NCI-H1105 (cell line): ENCODE measurements at places on chromosomes 2 and 18.

GRCh38 chr2:177796011-177796410 lies 276.6 kb downstream of the PDE11A start:
- no peak for DNase-seq

DNA sequence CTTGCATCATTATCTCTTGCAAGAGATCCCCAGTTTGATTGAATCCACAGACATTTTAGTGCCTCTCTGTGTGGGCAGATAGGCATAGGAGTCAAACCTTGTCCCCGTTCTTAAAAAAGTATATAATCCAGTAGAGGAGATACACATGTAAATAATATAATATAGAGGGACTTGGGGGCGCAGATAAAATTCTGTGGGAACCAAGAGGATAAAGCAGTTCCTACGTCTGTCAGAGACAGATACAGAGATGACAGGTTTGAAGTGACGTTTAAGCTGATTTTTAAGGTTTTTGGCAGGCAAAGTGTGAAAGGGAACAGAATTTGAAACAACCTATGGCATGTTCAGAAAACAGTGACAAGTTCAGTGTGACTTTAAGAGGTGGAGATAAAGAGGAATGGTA lies 63.1 kb downstream of the CAB39 start:
- DNase-seq, result no peak

- DNase-seq, result peak; percentile 65
Measured at GRCh38 chr18:45920367-45920766, 46.8 kb downstream of the EPG5 start.

GRCh38 chr2:224925810-224926100 lies 116.5 kb downstream of the DOCK10 start:
- DNase-seq, result no peak

DNA sequence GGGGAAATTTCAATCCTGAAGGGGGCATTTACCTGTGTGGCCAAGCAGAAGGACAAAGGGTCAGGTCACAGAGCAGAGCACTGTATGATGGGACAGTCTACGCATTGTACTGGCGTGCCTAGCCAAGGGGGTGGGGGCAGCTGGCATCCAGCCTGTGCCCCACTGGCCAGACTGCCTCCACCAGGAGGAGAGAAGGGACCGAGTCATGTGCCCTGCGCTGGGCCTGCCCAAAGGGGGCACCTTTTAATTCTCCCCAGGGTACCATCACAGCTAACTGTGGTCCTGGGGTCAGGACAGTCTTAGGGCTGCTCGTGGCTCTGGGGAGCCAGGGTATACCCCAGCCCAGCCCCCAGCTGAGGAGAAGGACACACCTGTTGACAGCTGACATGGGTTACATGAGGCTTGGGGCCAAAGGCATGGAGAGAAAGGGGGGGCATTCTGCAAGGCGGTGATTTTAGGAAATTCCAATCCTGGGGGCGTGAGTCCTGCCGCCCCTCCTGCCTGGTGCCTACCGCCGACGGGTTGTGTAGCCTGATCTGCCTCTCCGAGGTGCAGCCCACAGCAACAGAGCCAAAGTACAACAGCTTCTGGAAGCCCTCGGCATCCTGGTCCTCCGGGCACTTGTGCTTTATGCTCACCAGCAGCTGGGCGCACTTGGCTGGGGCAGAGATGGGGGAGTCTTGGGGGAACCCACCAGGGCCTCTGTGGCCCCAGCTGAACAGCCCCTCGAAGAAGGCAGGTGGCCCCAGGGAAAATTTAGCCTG lies 11.0 kb downstream of the CFAP65 start:
- DNase-seq, result no peak

DNA sequence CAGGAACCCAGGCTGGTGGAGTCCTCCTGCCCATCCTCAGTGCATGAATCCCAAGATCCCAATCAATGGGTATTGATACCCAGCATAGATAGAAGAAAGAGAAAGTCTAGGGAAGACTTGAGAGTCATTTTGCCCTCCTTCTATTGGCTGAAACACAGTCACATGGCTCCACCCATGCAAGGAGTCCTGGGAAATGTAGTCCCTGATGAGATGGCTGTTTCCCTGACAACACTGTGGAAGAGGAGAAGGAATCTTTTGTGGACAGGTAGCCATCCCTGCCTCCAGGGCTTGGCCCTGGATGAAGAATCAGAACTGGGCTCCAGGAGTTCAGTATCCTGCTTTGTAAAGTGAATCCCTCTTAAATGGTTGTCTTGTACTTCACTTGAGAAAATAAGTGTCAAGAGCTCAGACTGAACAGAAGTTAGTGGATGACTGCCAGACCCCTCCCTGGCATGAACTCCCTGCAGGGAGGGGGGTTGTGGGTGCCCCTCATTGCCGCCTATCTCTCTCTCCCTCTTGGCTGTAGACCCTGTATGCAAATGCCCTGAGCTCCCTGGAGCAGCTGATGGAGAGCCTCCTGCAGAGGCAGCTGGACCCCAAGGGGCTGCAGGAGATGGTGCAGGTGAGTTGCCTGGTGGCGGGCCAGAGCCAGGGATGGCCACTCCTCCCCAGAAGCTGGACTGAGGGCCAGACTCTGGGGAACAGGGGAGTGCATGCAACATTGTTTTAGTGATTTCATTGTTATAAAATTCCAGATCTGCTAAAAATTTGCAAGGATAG lies 36.1 kb downstream of the MROH2A start:
- DNase-seq, result no peak

- no peak for DNase-seq
Measured at GRCh38 chr18:59846814-59847490, 52.8 kb upstream of the PMAIP1 start.

GRCh38 chr2:25551316-25551715 lies 122.1 kb downstream of the DTNB start:
- no peak for DNase-seq

- DNase-seq, result no peak
Measured at GRCh38 chr2:158359846-158360245, 96.7 kb downstream of the CCDC148 start.

DNA sequence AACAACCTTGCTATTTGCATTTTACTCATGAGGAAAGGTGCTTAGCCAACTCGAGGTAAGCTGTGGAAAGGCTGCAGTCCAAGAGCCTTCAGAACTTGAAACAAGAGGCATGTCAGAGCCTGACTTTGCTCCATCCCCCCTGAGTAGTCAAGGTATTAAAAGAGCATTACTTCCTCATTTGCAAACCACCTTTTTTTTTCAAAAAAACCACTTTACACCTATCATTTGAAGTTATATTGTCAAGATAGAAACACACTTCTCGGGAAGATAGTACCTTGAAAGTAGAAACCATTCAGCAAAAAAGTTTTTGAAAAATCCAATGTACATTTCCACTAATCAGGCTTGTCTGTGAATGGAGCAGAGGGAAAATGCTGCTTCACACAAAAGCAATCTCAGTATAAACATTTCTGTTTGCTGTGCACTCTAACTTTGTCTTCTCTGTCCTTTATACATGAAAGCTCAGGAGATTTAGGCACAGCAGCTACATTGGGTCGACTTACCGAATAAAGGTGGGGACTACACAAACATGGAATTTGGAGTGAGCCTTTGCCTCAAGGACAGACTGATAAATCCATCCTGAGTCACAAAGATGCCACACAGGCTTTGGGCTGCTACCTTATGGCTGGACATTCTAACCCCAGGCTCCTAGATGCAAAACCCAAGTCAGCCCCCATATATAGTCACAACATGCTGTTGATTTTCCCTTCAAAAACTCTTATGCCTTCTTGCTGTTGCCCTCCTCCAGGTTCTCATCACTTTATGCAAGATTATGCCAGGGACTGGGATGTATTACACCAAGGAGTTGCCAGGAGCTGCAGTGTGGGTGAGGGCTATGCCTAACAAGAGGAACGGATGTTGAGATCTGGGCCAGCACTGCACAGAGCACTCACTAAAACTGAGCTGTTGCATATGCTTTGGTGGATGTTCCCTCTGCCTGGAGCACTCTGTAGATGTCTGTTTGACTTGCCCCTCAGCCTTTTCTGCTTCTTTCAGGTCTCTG lies 41.4 kb upstream of the EML4 start:
- no peak for DNase-seq

DNA sequence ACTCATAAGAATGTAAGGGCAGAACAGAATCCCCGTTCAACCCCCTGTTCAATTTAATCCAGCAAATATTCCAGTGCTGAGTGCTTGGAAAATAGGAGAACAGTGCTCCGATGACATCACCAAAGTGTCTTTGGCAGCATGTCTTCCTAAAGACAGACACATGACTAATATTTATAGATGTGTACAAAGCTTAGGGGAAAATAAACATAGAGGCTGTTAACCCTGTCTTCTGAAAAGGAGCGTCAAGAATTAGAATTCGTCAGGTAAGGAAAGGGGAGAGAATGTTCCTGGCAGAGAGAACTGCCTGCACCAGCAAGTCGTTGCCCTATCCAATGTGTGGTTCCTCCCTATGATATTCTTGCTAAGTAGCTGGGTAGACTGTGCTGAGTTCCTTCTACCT lies 72.7 kb downstream of the PLB1 start:
- no peak for DNase-seq

DNA sequence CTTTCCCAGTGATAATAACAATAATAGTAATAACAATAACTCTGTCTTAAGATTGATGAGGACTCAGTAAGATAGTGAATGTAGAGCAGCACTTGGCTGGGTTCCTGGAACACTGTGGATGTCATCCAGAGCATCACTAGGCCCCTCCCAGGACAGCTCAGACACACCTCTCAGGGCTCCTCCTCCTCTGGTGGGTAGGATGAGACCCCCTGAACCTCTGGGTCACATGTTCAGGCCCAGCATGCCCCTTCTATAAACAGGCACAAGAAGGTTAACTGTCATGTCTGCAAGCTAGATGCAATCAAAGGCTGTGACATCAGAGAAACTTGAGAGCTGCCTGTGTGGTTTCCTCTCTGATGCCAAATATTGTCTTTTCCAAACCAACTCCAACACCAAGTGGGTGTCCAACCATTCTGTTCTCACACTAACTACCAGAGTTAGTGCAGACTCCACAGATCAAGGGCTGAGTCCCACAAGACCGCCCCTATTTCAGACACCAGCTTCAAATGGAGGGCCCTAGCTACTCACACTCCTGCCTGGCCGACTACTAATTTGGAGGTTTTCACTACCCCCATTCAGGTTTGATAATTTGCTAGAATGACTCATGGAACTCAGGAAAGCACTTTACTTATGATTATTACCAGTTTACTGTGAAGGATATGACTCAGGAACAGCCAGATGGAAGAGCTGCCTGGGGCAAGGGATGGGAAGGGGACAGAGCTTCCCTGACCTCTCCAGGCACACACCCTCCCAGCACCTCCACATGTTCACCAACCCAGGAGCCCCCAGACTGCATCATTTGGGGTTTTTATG lies 46.4 kb upstream of the BZW1 start:
- no peak for DNase-seq

- DNase-seq, result no peak
Measured at GRCh38 chr2:221567231-221567760, 4.8 kb downstream of the EPHA4 start.

DNA sequence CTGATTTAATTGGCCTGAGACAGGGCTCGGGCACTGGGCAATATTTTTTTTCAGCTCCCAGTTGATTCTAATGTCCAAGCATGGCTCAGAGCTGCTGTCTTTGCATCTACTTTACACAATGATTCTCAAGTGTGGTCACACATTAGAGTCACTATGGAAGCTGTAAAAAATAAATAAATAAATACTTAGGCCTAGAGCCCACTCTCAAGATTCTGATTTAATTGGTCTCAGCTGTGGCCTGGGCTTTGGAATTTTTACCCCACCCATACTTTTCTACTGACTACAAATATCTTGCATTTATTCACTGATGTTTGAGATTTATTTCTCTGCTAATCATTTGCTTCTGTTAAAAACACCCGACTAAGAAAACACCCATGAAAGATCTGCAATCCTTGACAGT lies 145.7 kb upstream of the SRD5A2 start:
- DNase-seq, result no peak

DNA sequence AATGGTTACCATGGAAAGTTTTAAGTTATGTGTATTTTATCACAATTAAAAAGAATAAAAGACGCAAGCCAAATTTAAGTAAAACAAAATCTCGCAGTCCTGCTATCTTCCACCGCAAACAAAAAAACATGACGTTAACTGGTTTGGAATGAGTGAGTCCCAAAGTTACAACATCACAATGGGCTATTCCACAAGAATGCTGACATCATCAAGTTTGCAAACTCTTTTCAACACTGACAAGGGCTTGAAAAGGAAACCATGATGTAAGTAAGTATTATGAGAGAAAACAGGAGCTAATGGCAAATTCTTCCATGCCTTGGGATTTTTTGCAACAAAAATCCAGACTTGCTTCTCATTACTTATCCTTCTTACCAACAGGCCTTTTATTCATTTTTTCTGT lies 31.1 kb downstream of the SIGLEC15 start:
- DNase-seq, result no peak

GRCh38 chr2:127049927-127050802 lies 56.8 kb downstream of the BIN1 start:
- DNase-seq, result peak; percentile 34

GRCh38 chr2:41698678-41699422 lies 349.0 kb upstream of the PKDCC start:
- DNase-seq, result no peak

DNA sequence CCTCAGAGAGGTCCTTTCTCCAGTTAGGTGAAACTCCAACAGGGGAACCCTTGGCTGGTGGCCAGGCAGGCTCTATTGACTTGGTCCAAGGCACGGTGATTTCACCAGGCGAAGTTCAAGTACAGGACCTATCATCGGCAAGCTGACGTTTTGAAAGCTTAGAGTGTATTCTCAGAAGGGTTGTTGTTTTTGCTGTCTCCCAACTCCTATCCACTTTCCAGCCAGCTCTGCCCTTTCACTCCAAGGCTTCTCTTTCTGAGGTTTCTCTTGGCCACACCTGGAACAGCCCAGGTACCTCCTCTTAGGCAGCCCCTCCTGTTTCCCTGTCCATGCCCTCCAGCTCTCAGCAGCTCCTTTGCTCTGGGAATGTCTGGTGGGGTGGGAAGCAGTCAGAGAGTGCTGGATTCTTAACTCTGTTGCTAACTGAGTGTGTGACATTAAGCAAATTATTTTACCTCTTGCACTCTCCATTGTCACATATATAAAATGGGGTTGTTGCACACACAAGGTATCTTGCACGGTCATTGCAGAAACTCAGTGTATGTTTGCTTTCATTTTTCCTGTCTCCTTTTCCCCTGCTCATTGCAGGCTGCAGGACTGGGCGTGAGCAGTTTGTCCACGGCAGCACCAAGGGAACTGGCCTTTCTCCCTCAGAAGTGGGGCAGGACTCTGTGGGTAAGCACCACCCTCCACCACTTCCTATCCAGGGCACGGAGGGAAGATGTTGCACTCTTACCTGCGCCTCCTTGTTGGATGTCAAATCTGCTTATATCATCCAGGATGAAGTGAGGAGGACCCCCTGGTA lies 30.2 kb downstream of the CAPN13 start:
- DNase-seq, result no peak
